Activated CD8-positive, alpha-beta T cell treated with anti-CD3 and anti-CD28 coated beads for 36 hours (primary cell): ENCODE measurements at places on chromosomes 7 and 10. TPM values are rescaled to one million over a fixed set of nuclear protein-coding genes. Genes with fewer than 3 reads are reported as not detected.

ASZ1 gene
- not detected for total RNA-seq

CDK1 gene
- 112 TPM for total RNA-seq

NEUROG3 gene
- 2.3 TPM for total RNA-seq

SORCS1 gene
- not detected for total RNA-seq

ZNF394 gene
- total RNA-seq = 25.9 TPM

- no peak for DNase-seq
Observed at GRCh38 chr7:68697796-68698280, 900.4 kb upstream of the AUTS2 start.

GRCh38 chr7:130946114-130946513 lies 212.1 kb upstream of the KLF14 start:
- DNase-seq = no peak

DNA sequence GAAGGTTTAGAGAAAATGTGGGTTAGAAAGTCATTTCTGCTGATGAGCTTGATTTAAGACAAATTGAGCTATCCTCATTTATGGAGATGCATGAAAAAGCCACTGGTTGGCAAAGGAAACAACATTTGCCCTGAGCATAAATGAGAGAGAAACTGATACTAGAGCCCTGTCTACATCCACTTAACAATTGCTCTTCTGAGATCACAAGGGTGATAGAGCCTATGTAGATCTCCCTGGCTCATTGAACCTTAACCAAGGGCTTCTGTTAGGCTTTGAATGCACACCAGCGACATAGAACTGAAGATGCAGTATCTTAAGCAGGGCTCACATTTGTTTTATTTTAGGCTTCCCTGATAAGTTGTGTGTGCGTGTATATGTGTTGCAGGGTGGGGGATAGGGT lies 35.0 kb downstream of the GPR141 start:
- DNase-seq = no peak

DNA sequence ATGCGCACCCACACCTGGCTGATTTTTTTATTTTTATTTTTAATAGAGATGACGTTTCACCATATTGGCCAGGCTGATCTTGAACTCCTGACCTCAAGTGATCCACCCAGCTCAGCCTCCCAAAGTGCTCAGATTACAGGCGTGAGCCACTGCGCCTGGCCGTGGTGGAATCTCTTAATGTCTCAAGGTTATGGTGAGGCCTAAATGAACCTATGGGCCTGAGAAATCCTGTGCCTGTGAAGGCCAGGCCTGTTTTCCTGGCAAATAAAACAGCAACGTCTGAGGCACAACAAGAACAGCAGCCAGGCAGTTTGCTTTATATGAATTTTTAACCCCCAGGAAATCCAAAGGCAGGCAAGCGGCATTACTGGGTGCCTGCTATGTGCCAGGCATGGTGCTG lies 297.5 kb upstream of the ZMIZ1 start:
- DNase-seq = no peak
